ENCODE measurements at places on chromosomes 4 and X. TPM values are rescaled to one million over a fixed set of nuclear protein-coding genes. Genes with fewer than 3 reads are reported as not detected.

DNA sequence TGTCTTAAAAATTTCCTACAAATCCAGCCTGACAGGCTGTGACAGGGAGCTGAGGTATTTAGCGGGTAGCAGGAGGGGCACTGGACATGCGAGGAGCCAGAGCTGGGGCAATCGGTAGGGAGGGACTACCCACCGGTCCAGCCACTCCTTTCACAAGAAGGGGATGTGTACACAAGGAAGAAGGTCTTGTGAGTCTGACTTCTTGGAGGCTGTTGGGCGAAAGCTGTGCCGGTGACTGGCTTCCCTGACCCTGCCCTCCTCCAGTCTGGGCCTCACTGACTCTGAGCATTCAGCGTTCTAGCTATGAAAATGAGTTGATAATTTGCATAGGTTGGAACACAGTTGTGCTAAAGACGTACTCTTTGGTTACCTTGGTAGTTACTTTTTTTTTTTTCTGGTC, 12.7 kb upstream of the CXCL8 start:
- DNase-seq = no peak

Gene INTS6L
- polyA plus RNA-seq = 14.5 TPM

Gene PLAC1
- polyA plus RNA-seq = 13.7 TPM

GRCh38 chr4:3399277-3400194, 42.2 kb upstream of the HGFAC start:
- no peak for DNase-seq

GRCh38 chrX:41133551-41133950, 48.3 kb downstream of the USP9X start:
- DNase-seq = no peak

- DNase-seq = no peak
Observed at GRCh38 chr4:119105605-119106004, 30.0 kb upstream of the MYOZ2 start.

Gene CEP135
- polyA plus RNA-seq = 3.5 TPM

Gene DDIT4L
- 0.22 TPM for polyA plus RNA-seq

DNA sequence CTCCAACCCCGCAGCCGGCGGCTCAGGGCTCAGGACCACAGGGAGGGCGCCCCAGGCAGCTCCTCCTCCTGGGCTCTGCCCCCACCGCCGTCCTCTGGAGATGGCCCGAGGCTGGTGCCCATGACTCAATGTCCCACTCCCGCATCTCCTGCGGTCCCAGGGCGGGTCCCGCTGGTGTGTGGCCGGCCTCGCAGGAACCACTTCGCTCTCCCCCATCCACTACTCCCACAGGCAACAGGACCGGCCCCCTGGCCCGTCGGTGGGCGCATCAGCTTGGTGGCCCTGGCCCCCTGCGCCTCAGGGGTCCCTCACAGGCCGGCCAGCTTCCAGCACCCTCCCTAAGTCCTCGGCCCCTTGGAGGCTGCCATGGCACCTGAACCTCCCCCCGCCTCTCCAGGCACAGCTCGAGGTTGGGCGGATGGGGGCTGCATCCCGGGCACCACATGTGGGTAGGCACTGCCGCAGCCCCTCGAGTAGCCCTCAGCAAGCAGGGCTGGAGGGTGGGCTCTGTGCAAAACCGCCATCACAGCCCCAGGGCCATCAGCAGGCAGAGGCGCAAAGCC, 22.8 kb upstream of the SPON2 start:
- DNase-seq = no peak

Gene IDUA
- polyA plus RNA-seq = 0.74 TPM

DNA sequence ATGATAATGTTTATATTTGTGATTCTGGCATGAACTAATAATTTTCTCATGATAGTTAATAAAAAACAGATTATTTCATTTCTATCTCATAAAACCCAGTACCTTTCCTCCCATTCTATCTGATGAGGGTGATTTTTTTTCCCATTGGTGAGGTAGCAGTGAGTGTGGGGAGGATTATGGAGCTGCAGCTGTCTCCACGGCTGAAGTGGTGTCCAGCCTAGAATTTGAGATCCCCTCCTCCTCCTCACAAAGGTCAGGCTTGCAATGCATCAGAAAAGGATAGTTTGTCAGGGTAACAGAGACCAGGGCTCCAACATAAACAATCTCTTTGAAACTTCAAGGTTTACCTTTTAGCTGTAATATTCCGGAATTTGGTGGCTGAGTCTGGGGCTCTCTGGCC, 60.9 kb downstream of the C4orf51 start:
- DNase-seq = no peak

- no peak for DNase-seq
Observed at GRCh38 chr4:95093460-95093859, 335.7 kb downstream of the BMPR1B start.

Gene GAGE12H
- polyA plus RNA-seq = not detected

- DNase-seq = no peak
Observed at GRCh38 chrX:115388879-115389278, 99.4 kb downstream of the LUZP4 start.

Gene SMPX
- not detected for polyA plus RNA-seq

GRCh38 chr4:75786938-75787337, 62.6 kb downstream of the USO1 start:
- no peak for DNase-seq

All from keratinocyte (primary cell).